ENCODE measurements at places on chromosomes 16 and 17.

GRCh38 chr17:35002876-35003551 lies 22.7 kb downstream of the LIG3 start:
- DNase-seq = no peak

GRCh38 chr17:55763856-55764255 lies 13.0 kb downstream of the PCTP start:
- DNase-seq = no peak

- no peak for DNase-seq
Observed at GRCh38 chr16:65855171-65856145, 511.0 kb upstream of the CDH5 start.

GRCh38 chr16:38941-39892 lies 14.2 kb downstream of the POLR3K start:
- no peak for DNase-seq

DNA sequence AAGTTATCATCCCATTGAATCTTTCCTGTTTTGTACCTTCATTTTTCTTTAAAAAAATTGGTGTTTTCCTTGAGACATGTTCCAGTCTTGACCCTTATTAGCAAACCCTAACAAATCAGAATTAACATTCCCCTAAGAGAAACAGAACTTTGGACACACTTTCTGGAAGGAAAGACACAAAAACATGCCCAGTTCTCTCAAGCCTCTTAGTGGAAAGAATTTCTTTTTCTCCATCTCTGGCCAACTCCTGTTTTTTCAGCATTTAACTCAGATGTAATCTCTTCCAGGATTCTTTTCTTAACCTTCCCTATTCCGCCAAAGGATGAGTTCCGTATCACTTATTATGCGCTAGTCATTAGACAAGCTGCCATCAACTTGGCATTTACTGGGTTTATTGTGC lies 23.9 kb upstream of the CDH8 start:
- DNase-seq = no peak

DNA sequence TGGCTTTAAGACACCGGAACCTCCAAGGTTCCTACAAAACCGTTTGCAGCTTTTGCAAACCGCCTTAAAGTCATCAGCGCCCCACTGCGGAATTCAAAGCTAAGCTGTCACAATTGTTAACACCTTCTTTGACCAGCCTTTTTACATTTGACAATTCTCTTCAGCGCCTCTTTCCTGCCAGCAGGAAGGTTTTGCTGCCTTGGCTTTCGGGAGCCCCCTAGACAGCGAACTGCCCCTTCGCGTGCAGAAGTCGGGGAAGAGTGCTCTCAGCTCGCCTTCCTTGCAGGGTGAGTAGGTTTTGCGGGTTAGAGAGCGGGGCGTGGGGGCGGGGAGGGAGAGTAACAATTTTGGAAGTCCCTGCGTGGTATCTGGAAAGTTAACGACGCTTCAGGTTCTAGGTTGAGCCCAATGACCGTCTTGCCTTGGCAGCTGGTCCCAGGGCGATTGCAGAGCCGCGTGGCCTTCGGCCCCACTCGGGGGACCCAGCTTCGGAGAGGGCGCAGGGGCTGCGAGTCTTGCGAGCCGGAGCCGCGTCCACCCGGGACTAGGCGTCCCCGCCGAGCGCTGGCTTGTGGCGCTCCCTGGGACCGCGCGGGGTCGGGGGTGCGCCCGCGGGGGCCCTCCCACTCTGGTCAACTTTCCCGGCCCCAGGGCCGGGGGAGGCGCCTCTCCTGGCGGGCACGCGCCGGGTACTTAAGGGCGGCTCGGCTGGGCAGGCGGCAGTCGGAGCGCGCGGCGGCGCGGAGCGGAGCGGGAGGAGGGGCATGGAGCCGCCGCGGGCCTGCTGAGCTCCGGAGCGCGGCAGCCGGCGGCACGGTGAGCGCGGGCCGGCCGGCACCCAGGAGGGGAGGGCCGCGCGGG lies at the start of gene HAS3:
HAS3 (plus strand) TSS at position 153 of the 861 bp plus-strand sequence. CDS start 3,743 bp downstream, outside the sequence.
- DNase-seq = peak; percentile 61

DNA sequence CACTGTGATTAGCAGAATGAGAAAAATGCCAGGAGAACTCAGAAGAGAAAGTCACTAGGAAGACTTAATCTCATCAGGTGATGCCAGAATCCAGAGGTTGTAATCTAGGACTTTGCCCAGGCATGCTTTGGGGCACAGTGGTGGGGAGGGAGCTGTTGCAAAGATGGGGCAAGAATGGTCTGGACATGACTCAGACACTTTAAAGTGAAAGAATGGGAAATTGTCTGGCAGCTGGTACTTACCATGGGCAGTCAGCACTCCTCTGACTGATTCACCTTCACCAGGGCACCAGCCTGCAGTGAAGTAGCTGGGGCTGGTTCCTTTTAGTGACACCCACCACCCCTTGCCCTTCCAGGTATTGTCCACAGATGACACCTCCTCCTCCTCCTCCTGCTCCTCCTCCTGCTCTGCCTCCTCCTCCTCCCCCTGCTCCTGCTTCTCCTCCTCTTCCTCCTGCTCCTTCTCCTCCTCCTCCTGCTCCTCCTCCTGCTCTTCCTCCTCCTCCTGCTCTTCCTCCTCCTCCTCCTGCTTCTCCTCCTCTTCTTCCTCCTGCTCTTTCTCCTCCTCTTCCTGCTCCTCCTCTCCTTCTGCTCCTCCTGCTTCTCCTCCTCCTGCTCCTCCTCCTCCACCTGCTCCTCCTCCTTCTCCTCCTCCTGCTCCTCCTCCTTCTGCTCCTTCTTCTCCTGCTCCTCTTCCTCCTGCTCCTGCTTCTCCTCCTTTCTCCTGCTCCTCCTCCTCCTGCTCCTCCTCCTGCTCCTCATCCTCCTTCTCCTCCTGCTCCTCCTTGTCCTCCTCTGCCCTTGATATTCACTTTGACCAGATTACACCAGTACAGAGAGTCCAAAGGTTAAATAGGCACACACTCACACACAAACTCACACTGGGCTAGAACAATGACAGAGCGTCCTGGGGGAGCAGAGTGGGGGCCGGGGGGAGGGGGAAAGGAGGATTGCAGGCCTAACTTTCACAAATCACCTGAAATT lies at the start of gene CHD9NB:
CHD9NB (minus strand) TSS at position 379 of the 983 bp plus-strand sequence. CDS start 8,739 bp downstream, outside the sequence.
- no peak for DNase-seq

- DNase-seq = no peak
Observed at GRCh38 chr17:66313995-66314659, 11.7 kb downstream of the PRKCA start.

DNA sequence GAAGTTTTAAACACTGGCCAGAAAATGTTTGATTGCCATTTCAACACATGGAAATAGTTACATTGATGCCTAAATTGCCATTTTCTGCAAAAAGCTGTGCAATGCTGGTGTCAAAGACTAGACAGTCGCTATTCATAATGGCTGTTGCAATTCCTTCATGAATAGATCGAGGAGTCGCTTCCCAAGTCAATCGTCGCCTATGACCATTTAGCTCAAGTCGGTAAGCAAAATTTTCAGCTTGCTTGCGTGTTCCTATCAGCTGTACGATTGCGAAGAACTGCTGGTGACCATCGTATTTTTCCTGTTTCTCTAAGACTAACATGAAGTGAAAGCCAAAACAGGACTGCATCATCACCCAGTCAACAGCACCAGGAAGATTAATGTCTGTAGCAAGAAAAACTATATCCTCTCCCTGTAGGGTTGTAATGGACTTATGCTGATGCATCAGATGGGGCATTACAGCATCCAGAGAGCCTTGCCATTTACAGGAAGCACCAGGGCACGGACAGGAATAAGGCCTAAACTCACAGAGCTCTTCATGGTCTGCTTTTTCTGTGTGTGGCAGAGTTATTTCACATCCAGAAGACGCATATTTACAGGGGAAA lies 23.6 kb downstream of the SIAH1 start:
- DNase-seq = no peak

GRCh38 chr17:50257676-50258224 lies 16.5 kb upstream of the TMEM92 start:
- DNase-seq = no peak

GRCh38 chr16:24151482-24151939 lies 104.6 kb upstream of the CACNG3 start:
- DNase-seq = no peak

GRCh38 chr16:75745823-75746222 lies 19.5 kb upstream of the CPHXL start:
- no peak for DNase-seq

GRCh38 chr16:10979717-10980601 lies 35.6 kb downstream of the CLEC16A start:
- no peak for DNase-seq

DNA sequence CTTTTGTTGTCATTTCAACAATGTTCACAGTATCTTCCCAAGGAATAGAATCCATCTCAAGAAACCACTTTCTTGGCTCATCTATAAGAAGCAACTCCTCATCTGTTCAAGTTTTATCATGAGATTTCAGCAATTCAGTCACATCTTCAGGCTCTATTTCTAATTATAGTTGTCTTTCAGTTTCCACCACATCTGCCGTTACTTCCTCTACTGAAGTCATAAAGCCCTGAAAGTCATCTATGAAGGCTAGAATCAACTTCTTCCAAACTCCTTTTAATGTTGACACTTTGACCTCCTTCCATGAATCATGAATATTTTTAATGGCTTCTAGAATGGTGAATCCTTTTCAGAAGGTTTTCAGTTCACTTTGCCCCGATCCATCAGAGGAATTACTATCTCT lies 102.1 kb downstream of the CDH13 start:
- no peak for DNase-seq

DNA sequence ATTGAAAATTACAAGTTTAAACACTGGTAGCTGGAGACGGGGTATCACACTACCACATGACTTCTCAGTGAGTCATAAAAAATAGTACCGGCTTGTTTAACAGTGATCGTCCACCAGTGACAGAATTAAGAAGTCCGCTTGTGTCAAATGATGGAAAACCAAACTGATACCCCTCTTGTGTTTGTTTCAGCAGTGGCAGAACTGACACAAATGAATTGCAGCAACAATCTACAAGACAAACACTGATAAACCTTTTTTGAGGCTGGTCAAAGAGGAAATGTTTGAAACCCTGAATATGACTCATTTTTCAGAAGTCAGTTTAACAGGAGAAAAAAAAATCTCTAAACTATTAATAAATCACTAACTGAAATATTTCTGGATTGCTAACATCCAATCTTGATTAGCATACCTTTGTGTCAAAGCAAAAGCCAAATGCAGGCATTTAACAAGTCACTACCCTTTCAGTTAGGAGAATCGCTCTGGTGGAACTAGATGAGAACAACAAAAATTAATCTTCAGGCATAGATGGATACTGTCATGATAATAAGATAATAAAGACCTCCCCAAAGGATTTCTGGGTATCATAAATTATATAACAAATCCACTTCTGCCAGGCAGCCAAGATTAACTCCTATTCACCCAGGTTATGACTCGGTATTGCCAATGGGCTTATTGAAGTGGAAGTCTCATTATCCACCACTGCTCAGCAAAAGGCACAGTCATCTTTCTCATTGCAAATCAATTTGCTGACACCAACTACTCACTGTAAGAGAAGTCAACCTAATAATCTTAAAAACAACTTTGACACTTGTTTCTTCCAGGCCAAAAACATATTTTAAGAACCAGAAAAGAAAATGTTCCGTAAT lies 20.8 kb downstream of the DCUN1D3 start:
- DNase-seq = no peak

GRCh38 chr16:51761001-51761400 lies 609.9 kb upstream of the SALL1 start:
- DNase-seq = no peak

DNA sequence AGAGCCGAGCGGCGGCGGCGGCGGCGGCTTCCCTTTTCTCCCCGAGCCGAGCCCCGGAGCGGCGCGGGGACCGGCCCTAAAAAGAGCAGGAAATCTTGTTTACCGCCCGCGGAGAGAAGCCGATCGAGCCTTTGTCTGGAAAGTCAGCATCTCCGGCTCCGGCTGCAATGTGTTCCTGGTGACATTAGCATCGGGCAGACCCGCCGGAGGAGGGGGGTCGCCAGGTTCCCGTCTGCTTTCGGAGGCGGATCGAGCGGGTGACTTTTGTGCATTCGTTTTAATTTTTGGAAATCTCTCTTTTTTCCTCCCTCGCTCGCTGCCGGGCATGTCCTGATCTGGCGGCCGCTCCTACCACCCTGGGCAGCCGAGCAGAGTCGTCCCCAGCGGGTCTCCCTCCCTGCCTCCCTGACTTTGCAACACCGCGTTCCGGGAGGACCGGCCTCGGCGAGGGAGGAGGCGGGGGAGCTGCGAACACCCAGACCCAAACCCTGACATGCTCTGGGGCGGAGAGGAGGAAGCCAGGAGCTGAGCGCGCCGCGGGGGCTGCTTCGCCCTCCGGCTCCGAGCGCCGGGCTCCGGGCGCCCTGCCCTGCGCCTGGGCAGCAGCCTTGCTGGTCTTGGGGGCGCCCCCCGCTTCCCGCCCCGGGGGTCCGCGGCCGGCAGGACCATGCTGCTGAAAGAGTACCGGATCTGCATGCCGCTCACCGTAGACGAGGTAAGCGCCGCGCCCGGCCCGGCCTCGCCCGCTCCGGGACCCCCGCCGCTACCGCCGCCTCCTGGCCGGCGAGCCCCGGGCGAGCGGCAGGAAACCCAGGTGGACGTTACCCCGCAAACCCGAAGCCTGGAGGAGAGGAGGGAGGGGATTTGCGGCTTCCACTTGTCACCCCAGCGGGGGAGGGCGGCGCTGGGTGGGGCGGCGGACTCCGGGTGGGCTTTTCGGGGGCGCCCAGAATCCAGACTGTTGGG lies 690 bp downstream of the PITPNC1 start:
- DNase-seq = peak; percentile 66

DNA sequence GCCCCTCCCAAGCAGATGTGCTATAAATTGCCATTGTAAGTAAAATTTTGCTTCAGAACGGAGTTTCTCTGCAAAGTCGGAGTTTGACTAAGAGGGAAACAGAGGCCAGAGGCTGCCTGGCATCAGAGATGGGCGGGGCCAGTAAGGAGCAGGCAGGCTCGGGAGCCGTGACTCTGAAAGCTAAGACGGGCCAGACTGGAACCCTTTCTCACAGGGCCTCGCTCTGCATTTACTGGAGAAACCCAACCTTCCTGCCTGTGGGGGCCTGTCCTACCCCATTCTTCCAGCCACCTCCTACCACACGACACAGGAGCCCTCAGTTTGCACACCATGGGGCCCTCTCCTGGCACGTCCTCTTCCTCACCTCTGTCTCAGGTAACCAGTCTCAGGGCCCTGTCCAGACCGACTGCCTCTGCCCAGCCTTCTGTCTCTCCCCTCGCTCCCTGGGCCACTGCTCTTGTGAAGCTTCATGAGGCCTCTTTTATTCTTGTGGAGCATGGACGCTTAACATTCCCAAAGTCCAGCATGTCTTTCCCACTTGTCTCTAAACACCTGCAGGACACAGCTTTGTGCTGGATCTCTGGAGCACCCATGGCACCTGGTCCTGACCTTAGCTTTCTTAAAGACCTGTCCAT lies 48.4 kb upstream of the ACSF3 start:
- peak; percentile 2 for DNase-seq

GRCh38 chr16:75257886-75258806 lies 6.7 kb upstream of the BCAR1 start:
- DNase-seq = no peak

All from pancreas (tissue), 10 donors.